SJSA1 (cell line): ENCODE measurements at places on chromosomes 1 and 21. TPM values are rescaled to one million over a fixed set of nuclear protein-coding genes. Genes with fewer than 3 reads are reported as not detected.

The WNT9A gene
- total RNA-seq, result 1.6 and 3.7 TPM in 2 replicates

The CFAP141 gene
- total RNA-seq, result not detected in 2 replicates

- no peak overlapping the region for H3K4me3 ChIP-seq
- H3K36me3 ChIP-seq, result no peaks in the 10 kb centered on the region
- H3K27ac ChIP-seq, result no peak overlapping the region
- H3K27me3 ChIP-seq, result peaks cover 51% of the 10 kb centered on the region
- no peak for DNase-seq
These were observed 3.7 kb downstream of the OPRD1 start for GRCh38 chr1:28815533-28816185.

The IL19 gene
- not detected in 2 replicates for total RNA-seq

GRCh38 chr1:92333668-92334067 is 34.8 kb downstream of the RPAP2 start:
- no peak for DNase-seq
- H3K4me3 ChIP-seq, result no peak overlapping the region
- peaks cover 23% of the 10 kb centered on the region for H3K36me3 ChIP-seq
- no peaks in the 10 kb centered on the region for H3K4me1 ChIP-seq
- H3K27ac ChIP-seq, result no peak overlapping the region
- no peaks in the 10 kb centered on the region for H3K27me3 ChIP-seq
